Foreskin keratinocyte (primary cell): ENCODE measurements at places on chromosomes 13 and 19. TPM values are rescaled to one million over a fixed set of nuclear protein-coding genes. Genes with fewer than 3 reads are reported as not detected.

DNA sequence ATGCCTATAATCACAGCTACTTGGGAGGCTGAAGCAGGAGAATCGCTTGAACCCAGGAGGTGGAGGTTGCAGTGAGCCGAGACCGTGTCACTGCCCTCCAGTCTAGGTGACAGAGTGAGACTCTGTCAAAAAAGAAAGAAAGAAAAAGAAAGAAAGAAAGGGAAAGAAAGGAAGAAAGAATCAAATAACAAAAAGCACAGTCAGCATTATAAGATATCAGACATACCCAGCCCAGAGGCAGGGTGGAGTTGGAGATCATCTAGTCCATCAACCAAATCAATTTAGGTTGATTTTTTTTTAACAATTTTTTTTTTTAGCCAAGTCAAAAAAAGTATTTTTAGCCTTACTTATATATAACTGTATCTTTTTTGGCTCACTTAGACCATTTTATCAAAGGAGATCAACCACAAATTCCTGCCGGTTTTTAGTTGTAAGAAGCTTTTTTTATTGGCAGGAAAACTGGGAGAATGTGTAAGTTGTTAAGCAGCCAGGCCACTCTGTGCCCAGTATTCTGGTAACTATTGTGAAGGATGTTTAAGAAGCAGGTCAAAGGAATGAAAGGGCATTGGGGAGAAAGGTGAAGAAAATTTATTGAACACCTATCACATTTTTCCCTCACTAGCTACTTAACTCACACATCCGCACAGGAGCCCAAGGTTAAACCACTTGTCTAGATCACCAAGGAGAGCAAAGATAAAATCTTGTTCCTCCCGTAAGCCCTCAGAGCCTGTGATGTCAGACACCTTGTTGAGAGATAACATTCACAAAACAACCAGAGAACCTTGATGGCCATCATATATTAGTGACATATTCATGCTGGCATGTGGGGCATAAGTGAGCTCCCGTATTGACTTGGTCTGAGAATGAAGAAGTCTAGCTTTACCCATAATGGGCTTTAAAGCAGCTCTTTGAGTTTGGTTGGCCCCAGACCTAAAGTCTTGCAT lies 91.8 kb downstream of the COL4A2 start:
- DNase-seq: no peak

DNA sequence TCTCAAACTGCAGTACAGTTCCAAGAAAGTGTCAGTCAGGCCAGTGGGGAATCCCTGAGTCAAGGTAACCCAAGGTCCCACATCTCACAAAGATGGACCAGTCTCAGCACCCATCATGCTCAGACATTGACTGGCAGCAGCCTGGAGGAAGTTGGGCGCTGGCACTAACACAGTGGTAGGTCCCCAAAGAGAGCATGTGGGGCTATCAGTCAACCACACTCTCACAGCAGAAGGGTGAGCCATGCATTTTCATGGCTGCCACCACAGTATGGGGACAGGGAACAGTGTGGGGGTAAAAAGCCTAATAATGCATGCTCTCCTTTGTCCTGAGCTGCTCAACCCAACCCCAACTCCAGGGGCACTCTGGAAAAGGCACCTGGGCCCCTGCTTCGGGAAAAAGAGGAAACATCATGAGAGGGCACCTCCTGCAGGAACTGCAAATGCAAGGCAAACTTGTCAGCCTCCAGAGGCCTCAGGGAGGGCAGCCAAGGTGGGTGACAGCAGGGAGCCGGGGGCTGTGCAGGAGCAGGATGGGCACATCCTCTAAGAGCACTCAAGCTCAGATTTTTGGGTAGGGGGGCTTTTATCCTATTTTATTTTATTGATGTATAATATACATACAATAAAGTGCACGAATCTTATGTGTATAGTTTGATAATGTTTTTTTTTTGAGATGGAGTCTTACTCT lies 9.5 kb upstream of the PLEKHF1 start:
- DNase-seq: no peak

Gene ZNF91
- 9.8 and 10.3 TPM in 2 replicates for total RNA-seq

DNA sequence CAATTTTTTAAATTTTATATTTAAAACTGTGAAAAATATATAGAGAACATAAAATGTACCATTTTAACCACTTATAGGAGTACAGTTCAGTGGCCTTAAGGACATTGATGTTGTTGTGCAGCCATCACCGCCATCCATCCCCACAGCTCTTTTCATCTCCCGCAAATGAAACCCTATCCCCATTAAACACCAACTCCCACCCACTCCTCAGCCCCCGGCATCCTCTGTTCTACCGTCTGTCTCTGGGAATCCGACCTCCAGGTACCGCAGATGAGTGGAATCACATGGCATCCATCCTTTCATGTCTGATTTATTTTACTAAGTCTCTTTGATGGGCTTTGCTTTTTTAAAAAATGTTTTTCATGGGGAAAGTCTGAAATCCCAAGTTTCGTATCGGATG lies 23.8 kb upstream of the SMIM17 start:
- no peak for DNase-seq

Gene ZNF112
- 3.2 and 3.3 TPM in 2 replicates for total RNA-seq

DNA sequence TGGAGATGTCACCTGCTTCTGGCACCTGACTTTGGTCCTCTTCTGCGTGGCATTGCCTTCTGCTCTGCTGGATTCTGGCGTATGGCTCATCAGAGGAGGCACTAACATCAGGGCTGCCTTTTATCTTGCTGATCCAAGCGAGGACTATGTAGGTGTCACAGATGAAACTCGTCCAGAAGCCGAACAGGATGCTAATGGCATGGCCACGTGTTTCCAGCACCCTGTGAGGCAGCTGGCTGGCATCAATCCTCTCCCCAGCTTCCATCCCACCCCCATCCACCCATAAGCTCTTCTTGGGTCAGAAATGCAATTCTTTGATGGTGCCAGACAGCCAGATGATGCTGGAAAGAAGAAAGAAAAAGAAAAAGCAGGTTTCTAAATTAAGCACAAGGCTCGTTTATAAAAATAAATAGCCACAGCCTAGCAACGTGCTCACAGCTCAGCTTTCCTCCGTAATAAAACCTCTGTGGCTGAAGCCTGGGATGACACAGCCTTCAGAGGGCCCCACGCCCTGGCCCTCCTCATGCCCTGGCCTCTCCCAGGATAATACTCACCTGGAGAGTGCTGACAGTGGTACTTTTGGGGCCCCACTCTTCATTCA lies 212.9 kb upstream of the SERP2 start:
- peak; percentile 40 for DNase-seq

Gene ZNF471
- total RNA-seq: 1.0 and 1.4 TPM in 2 replicates

- DNase-seq: no peak
Observed at GRCh38 chr13:27370305-27370872, 54.0 kb upstream of the GTF3A start.

Gene MUC16
- total RNA-seq: not detected in 2 replicates

- DNase-seq: no peak
Observed at GRCh38 chr13:99746637-99747402, 224.7 kb downstream of the ZIC5 start.

DNA sequence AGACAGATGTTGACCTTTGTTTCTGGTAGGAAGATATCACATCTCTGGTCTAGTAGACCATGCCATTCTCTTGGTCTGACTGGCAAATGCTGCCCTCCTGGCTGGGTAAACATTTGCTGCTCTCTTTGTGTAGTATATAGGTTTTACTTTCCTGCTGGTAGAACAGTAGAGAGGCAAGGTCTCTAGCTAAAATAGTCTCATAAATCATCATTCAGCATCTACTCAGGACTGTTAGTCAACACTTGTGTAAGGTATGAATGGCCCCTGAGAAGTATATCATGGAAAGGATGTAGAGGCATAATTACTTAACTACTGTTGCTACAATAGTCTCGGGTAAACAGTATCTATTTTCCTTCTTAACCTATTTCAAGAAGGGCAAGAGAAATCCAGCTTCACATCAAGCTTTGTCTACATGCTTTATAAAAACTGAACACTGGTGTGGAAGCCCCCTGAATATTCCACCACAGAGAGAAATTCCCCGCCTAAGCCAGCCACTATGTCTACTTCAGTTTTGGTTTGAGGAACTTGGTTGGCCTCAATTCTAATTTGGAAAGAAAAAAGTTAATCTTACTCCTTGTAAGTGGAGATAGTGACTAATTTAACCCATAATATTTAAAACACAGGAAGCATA lies 18.4 kb upstream of the MYCBP2 start:
- DNase-seq: peak; percentile 7

Gene PTPRS
- total RNA-seq: 12.4 and 19.5 TPM in 2 replicates

Gene PALM
- total RNA-seq: 0.04 and 0.10 TPM in 2 replicates

Gene SLC1A6
- total RNA-seq: not detected in 2 replicates

GRCh38 chr13:79531542-79532254 lies 50.7 kb downstream of the NDFIP2 start:
- DNase-seq: no peak

- DNase-seq: no peak
Observed at GRCh38 chr19:32866564-32867265, 2.9 kb downstream of the SLC7A9 start.

DNA sequence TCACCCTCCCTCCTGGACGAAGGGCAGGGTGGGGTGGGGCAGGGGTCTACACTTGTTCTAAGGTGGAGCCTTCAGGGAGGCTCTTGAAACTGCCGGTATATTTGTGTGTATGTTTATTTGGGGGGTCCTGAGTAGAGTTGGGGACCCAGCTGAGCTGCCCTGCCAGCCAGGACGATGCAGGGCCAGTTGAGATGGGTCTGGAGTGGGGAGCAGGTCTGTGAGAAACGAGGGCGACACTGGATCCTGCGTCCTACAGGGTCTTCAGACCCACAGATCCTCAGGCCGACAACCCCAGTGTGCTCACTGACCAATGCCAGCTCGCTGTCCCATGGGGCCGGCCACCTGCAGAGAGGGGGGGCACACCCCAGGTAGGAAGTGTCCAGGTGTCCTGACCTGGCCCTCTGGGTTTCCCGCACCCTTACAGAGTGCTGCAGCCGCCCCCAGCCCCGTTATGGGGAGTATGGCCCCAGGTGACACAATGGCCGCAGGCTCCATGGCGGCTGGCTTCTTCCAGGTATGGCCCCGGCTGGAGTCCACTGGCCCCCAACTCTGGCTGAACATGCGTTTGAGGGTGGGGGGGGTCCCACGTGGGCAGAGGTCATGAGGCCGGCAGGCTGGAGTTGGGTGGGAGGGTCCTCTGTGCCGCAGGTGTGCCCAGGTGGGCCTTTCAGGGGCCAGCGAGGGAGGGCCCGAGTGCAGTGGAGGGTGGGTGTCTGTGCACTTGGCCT lies 7.4 kb downstream of the ISYNA1 start:
- DNase-seq: no peak

Gene C19orf67
- not detected in 2 replicates for total RNA-seq

DNA sequence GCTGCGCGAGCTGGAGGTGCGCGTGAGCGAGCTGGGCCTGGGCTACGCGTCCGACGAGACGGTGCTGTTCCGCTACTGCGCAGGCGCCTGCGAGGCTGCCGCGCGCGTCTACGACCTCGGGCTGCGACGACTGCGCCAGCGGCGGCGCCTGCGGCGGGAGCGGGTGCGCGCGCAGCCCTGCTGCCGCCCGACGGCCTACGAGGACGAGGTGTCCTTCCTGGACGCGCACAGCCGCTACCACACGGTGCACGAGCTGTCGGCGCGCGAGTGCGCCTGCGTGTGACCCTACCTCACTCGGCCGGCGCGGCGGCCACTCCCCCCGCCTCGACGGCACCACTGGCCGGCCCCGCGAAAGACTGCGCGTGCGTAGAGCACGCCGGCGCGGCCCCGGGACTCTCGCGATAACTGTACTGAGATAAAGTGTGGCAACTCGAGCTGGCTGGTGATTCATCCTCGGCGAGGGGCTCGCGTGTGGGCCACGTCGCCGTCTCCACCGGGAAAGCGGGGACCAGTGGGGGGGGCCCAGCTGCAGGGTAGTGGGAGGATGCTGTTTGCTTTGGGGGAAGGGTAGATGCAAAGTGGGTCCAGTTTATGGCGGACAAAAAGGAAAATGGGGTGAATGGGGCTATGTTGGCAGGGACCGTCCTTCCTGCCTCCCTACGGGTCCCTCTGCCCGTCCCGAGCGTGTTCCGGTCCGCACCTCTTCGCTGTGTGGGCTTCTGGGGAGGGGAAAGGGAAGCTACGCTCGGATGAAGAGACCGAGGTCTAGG lies 11.4 kb downstream of the FUT6 start:
- peak; percentile 80 for DNase-seq

- DNase-seq: no peak
Observed at GRCh38 chr13:76067850-76068249, 431.7 kb downstream of the LMO7 start.

Gene CEACAM6
- 0.04 TPM in 1 of 2 replicates, not detected in the other for total RNA-seq

- DNase-seq: no peak
Observed at GRCh38 chr19:16293118-16294091, 31.2 kb upstream of the KLF2 start.

DNA sequence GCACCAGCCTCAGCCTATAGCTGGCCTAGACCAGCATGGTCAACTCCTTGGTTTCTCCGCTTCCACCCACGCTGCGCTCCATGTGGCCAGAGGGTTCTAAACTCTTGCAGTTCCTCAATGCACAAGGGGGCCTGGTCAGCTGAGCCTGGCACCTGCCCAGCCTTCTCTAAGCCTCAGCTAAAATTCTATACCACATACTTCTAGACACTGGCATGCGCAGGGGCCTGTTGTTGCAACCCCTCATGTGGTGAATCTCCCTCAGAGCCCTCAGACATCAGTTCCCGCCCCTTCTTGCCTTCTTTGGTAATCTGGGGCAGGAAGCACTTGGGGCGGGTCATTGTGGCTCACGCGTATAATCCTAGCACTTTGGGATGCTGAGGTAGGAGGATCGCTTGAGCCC lies 19.7 kb upstream of the LDLR start:
- no peak for DNase-seq

DNA sequence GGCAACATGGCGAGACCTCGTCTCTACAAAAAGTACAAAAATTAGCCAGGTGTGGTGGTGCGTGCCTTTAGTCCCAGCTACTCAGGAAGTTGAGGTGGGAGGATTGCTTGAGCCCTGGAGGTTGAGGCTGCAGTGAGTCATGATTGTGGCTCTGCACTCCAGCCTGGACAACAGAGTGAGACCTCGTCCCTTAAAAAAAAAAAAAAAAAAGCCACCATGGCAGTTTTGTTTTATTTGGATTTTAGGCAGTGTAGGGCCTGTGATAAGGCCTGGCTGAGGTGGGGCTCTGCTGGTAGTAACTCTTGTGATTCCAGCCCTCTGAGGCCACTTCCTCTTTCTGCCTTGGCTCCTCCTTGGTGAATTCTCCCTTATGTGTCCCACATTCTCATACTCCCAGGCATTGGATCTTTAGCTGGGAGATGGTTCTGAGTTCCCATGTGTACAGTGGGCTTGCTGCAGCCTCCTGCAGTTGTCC lies 39.2 kb downstream of the GATAD2A start:
- DNase-seq: no peak

GRCh38 chr19:40609561-40610395 lies 8.6 kb downstream of the LTBP4 start:
- DNase-seq: peak; percentile 59
